Heart left ventricle (tissue), 16 donors: ENCODE measurements at places on chromosomes 4 and X.

GRCh38 chr4:41319553-41319952 is 62.8 kb downstream of the UCHL1 start:
- DNase-seq: no peak

DNA sequence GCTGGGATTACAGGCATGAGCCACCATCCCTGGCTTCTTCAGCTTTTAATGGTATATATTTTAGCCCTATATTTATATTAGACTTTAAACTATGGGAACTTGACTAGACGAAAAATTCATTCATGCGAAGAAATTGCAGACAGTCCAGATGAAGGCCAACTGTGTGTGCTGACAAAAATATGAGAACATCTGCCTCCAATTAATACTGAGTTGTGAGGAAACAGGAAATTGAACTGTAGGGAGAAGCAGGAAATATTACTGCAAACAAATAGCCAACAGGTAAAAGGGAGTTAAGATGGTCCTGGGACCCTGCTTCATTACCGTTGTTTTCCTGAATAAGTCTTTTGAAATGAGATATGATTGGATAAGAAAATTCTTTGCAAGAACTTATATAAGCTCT is 26.3 kb downstream of the MGARP start:
- DNase-seq: no peak

DNA sequence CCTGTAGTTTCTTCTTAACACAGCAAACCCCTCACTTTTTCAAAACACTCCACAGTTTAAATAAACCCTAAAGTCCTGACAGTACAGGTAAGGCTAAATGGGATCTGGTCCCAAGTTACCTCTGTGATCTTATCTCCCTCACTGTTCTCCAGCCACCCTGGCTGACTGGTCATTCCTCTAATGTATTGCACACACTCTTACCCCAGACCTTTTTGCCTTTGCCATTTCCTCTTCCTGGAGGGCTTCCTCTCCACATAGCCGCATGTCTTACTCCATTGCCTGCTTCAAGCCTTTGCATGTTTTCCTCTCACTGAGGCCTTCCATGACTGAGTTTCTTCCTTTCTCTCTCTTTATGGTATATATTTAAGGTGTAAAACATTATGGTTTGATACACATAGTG is 19.5 kb upstream of the ANXA3 start:
- DNase-seq: no peak

GRCh38 chrX:10089378-10089795 is 67.4 kb upstream of the CLCN4 start:
- DNase-seq: no peak

GRCh38 chr4:10035130-10035529 is 13.8 kb upstream of the SLC2A9 start:
- no peak for DNase-seq

- DNase-seq: peak; percentile 49
Observed at GRCh38 chr4:10007793-10008608, 13.3 kb downstream of the SLC2A9 start.

DNA sequence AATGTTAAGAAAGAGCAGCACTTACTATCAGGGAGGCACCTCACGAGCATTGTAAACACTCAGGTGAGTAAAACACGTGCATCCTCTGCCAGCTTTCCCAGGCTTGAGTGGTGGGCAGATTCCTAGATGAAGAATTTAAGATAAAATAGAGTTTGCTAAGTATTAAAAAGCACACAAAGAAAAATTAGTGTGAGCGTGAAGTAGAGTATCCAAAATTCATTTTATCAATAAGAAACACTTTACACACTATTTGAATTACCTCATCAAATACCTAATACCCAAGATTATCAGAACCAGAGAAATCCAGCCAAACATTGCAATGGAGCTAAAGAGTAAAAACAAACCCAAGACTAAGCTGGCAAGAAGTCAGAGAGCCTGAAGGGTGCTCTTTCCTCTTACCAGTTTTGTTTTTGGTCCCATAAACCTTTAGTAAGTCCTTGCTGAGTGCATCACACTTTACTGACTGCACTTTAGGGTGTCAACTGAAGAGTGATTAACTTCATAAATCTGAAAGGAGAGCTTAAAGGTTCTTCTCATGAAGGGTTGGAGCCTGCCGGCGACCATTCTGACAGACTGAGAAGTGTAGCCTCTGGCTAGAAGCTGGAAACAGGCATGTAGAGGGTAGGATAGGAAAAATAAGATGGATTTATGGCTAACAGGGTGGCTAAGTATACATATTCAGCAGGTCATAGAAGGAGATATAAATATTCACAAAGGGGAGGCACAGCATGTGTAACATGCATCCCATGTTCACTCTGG is 151.1 kb downstream of the SLC7A11 start:
- DNase-seq: no peak
